ENCODE measurements at places on chromosomes 12 and 14.

DNA sequence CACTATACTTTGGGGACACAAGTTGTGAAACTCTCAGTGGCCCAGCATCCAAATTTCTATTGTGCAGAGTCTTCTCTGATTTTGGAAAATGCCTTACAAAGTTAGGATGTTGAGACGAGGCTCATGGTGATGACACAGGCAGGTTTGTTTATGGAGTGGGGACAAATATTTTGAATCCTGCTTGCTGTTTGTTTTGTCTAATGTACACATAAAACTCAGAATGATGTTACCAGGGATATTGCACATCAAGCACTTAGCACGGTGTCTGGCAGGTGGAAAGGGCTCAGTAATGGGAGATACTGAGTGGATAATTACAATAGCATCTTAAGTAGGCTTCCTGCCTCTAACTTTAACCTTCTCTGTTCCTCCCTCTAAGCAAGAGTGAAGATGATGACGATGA, 628.9 kb upstream of the TBX3 start:
- no peak for DNase-seq

DNA sequence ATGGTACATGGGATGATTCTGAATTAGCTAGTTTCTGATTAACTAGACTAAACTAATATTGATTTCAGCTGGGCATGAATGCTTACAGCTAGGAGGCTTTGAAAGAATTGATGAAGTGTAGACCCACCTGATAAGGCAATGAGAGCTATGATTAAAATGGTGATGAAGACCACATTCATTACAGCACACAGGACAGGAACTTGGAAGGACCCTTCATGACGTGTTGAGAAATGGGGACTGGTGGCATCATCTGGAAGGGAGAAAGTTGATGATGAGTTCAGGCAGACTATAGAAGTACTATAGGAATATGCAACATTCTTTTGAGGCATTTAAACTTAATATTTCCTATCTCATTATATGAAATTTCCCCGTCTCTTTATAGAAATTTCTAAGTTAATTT, 4.5 kb downstream of the CD69 start:
- DNase-seq = no peak

- DNase-seq = no peak
Measured at GRCh38 chr12:12872139-12872933, 19.0 kb upstream of the GPRC5A start.

DNA sequence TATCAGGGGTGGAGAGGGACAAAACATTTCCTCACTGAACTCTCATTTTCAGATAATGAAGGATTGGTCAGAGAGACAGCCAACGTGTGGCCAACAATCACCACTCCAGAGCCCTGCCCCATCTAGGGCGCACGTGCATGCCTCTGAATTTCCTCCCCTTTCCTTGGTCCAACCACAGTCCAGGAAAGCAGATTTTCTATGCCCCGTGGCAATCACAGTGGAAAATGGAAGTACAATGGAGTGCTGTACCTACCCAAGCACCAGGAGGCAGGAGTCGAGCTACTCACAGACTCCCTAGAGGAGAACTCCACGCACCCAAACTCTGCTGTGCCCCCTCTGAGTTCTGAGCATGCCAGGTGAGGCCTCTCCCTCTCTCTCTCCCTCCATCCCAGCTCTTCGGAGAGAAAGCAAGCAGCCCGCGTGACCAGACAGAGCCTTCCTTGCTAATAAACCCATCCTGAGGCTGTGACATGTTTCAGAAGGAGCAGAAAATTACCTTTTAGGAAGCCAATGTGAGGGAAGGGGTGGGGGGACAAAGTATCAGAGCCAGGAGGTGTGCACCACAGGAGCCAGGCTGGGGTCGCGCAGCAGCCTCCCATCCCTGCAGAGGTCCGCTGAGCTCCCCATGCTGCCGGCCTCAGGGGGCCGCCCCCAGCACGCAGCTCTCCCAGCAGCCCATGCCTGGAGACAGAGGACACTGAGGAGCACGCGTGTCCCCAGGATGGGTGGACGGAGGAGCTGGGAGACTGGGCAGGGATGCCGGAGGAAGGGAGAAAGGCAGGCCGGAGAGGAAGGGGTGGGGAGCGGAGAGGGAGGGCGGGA, 73.4 kb downstream of the PITPNM2 start:
- DNase-seq = no peak

GRCh38 chr14:89029961-89030694, 205.7 kb downstream of the TTC8 start:
- DNase-seq = no peak

DNA sequence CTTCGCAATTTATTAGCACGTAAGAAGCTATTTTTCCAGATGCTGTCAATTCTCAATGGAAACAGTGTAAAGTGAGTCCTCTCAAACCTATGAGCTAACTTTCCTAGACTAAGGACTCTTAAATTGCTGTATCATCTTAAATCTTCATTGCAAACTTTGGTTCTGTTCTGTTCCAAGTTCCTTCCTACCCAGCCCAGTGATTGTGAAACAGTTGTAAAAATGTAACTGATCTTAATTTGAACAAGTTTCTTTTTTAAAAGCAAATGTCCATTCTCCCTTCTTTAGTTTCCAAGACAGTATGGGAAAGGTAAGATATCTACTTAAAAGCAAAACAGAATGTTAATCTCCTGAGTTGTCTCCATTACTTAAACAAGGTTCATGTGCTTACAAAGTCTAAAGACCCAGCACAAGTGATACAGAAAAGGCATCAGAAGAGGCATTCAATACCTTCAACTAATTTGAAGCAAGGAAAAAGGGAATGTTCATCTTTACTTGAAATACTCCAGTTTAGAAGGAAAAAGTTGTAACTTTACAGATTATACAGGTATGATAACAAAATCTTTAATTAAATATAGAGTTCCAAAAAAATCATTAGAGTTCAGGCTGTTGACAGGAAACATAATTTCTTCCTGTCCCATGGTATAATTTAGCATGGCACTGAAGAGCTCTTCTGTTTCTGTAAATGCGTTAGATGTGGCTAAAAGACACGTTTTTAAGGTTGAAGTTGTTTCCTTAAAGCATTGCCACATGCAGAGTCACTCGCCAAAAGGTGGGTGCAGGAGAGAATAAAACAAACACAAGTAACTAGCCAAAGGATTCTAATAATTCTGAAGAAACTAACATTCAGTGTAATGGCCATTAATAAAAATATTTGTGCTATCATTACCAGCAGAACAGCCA, 101.5 kb upstream of the USP15 start:
- no peak for DNase-seq

- no peak for DNase-seq
Measured at GRCh38 chr14:104581521-104581920, 2.0 kb downstream of the C14orf180 start.

- DNase-seq = no peak
Measured at GRCh38 chr14:42665083-42665482, 1058.4 kb downstream of the LRFN5 start.

- no peak for DNase-seq
Measured at GRCh38 chr12:109693653-109694600, 19.7 kb upstream of the FAM222A start.

DNA sequence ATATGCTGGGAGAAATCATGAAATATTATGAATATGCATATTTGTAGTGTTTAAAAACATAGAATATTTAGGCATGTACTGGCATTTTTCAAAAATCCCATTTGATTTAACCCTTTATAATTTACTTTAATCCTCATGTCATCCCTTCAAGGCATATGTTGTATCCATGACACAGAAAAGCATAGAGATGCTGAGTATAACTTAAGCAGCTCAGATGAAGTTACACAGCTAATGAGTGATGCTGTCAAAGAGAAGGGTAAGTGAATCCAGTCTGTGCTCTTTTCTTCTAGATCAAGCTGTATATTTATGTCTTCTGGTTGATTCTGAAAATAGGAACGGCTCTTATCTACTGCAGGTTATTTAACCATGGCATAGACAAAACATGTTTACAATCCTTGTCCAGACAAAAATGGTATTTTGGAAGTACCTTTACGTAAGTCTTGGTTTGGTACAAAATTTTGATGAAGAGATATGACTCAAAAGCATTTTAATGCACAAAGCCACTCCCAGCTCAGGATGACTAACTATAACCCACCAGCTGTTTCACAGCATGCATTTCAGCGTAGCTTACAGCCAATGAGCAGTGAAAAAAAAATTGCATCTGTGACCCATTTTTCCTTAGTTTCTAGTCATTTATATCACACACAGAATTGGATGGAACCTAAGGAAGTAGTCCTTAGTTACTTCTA, 201.7 kb downstream of the STXBP6 start:
- no peak for DNase-seq

DNA sequence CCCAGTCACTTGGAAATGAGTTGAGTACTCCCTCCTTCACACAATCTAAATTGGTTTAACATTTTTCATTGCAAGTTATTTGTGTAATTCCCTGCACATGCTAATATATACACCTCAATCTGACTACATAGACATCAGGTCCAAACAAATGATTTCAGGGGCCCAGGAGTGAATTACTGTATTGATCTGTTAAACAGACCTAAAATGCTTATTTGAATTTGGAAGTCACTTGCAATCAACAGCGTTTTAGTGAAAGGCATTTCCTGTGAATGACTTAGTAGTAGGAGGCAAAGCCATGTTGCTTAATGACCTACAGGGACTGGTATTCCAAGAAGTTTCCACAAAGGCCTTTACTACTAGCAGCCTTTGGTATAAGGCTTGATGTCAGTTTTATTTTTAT, 22.6 kb upstream of the SLC15A5 start:
- DNase-seq = no peak

- DNase-seq = no peak
Measured at GRCh38 chr14:51081209-51081608, 13.7 kb downstream of the TRIM9 start.

DNA sequence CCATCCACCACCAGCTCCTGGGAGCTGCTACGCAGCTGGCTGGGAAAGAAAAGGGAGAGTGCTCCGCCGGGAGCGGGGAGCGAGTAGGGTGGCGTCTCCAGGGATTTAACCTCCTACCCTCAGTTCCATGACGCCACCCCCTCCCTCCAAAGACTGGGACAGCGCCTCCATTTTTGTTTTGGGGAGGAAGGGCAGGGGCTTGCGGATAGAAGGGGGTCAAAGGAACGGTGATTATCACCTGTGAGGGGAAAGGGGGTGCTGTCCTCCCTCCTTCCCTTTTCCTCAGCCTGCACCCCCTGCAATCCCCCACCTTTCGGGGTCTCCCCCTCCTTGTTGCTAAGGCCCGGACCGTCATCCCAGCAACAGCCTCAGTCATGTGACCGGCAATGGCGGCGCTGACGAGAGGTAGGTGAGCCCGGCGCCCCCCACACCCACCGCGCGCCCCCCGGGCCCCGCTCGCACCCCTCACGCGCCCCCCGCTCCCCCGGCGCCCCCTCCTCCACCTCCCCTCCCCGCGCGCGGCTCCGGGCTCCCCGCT, at the start of gene DTX3:
DTX3 (plus strand) TSS at position 371 of the 538 bp plus-strand sequence. CDS start 1,694 bp downstream, outside the sequence.
- no peak for DNase-seq

DNA sequence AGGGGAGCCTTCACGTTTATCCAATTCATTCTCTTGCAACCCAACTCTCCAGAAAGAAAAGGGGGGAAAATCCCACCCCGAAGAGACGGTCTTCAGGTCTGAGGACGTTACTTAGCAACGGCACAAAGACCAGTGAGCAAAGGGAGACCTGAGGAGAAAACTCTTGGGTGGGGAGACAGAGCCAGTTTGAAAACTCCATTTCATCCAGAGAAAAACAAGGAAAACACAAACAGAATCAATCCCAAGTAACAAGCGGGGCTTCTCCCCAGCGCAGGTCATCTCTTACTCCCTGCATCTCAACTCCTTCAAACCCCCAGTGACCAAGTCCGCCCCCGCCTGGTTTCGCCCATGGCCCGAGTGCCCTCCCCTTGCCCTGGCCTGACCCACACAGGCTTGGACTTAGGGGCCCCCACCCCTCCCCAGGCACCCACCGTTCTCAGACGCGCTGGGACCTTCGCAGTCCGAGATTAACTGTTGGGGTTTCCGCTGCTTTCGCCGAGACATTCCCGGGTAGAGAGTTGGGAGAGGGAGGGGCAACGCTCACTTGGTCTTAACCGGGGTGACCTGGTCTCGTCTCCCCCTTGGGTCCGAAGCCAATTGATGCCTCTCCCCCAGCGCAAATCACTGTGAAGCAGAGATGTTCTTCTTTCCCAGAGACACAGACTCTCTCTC, 10.4 kb upstream of the SALL2 start:
- no peak for DNase-seq

DNA sequence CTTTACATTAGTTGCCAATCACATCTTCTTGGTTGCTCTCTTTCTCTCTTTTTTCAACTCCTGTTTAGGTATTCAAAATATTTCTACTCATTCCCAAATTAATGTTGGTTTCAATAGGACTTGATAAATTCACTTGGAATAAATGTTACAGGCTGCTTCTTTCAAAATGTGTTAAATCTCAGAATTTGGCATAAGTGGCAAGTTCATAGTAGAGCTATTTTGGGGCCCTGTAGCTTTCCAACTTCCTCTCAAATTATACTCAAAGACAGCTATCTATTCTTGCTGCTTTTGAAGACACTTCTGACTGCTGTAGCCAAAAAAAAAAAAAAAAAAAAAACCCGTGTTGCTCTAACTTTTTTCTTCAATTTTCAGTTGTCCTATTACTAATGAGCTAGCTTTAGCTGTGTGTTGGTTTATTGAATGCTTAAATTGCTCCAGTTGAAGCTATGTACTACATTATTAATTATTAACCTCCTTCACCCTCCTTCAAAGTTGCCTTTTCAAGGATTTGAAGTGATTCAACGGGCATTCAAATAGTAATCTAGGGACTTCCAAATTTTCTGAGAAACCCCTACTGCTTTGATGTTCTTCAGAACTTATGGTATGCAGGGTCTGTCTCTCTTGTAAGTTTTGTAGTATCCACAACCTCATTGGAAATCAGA, 554.6 kb upstream of the FLRT2 start:
- no peak for DNase-seq

- DNase-seq = no peak
Measured at GRCh38 chr12:98845957-98846356, 200.9 kb downstream of the APAF1 start.

- DNase-seq = no peak
Measured at GRCh38 chr14:72629534-72629933, 264.4 kb downstream of the DPF3 start.

DNA sequence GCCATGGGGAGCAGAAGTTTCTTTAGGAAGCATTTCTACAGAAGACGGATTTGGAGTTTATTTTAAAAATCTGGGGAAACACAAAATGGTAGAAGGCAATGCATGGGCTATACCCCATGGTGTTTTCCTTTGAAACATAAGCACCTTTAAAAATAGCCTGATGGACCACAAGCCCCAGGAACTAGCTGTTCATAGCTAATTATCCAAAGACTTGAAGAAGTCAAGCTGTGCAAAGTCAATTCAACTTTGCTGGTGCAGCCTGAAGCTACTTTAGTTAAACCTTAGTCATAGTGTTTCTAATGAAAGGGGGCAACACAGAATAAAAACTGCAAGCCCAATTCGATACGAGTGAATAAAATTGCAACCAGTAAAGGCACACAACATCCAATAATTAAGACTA, 732.5 kb downstream of the GALC start:
- no peak for DNase-seq

DNA sequence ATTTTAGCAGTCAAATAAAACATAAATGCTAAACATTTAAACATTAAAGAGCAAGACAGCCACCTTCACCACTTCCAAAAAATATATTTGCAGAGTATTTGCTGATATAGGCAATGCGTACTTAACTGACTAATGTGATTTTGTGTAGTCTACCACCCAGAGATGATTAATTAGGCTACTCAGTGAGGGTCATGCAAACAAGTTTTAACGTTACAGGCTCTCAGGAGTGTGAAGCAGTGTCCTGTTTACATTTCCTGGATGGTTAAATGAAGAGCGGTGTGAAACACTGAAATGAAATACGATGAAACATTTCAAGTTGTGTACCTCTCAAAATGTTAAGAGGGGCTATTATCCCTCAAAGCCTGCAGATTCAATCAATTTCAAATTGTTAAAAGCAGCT, 165.8 kb upstream of the LRIG3 start:
- no peak for DNase-seq
